ENCODE measurements at places on chromosomes 5 and 9. TPM values are rescaled to one million over a fixed set of nuclear protein-coding genes. Genes with fewer than 3 reads are reported as not detected.

DNA sequence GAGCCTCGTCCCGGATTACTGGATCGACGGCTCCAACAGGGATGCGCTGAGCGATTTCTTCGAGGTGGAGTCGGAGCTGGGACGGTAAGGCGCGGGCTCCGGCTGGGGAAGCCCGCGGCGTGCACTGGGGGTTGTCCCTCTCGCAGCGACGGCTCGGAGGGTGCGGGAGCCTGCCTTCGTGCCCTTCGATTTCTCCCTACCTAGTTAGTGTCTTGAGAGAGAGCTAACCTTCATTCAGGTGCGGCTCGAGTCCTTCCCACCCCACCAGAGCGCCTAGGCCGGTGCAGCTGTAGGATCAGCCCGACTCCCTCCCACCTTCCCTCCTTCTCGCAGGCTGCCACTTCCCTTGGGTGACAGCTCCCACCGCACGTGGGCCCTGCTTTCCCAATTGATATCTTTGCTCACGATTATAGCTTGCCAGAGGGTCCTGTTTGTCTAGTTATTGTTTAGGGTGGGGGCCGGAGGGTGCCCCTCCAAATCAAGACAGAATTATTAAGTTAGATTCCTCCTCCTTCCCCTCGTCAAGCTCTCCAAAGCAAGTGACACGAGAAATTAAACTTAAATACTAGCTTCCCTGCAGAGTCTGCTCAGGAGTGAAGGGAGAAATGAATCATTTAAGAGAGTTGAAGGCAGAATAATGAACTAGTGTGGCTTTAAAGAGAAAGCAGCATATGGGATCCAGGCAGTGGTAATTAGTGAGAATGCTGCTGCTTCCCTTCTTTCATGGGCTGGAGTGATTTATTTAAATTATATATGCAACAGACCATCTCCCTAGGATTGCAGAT is 569 bp downstream of the CAMK4 start:
- H3K27me3 ChIP-seq = no peaks in the 10 kb centered on the region
- peak overlapping the region; percentile 86 for H3K4me3 ChIP-seq
- peak overlapping the region; percentile 9 for H3K27ac ChIP-seq
- no peaks in the 10 kb centered on the region for H3K4me1 ChIP-seq

- no peaks in the 10 kb centered on the region for H3K4me1 ChIP-seq
- no peak for DNase-seq
- H3K27ac ChIP-seq = no peak overlapping the region
- H3K36me3 ChIP-seq = no peaks in the 10 kb centered on the region
Measured at GRCh38 chr5:156914371-156914737, 48.7 kb downstream of the TIMD4 start.

GRCh38 chr9:23824830-23825591 is 1.0 kb downstream of the ELAVL2 start:
- H3K27me3 ChIP-seq = peaks cover 16% of the 10 kb centered on the region
- no peak overlapping the region for H3K4me3 ChIP-seq
- DNase-seq = no peak
- H3K36me3 ChIP-seq = no peaks in the 10 kb centered on the region

- no peaks in the 10 kb centered on the region for H3K27me3 ChIP-seq
- H3K4me1 ChIP-seq = peaks cover 2% of the 10 kb centered on the region
- H3K36me3 ChIP-seq = no peaks in the 10 kb centered on the region
- no peak overlapping the region for H3K27ac ChIP-seq
- DNase-seq = no peak
Measured at GRCh38 chr9:111501648-111502047, 17.5 kb upstream of the ECPAS start.

DNA sequence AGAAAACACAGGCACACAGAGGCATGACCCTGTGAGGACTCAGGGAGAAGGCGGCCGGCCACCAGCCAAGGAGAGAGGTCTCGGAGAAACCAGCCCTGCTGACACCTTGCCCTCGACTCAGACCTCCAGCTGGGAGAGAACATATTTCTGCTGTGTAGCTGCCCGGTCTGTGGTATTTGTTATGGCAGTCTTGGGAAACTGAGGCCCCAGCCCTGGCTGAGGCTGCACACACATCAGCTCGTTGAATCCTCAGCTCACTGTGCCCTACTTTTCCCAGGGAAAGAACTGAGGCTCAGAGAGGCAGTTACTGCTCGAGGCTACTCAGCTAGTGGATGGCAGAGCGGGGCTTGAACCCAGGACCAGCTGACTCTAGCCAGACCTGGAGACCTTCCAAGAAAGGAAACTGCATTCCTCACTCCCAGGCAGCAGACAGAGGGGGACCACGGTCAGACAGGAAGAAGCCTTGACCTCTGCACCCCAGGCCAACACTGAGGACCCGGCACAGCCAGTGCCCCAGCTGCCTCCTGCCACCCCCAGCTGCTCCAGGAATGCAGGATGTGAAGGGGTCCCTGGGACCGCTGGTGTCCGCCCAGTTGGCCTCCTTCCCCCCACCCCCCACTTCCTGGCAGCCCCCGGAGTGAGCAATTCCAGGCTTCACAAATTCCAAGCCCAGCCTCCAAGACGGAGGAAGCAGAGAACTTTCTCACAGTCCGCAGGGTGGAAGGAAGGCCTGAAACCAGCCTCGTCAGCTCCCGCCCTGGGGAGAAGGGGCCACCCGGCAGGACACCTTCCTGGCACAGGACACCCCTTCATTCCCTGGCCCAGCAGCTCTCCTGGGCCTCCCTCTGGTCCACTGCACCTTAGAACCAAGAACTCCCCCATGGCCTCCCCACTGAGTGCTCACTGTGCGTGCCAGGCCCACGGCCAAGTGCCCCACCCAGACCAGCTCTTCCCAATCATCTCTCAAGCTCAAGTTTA is 69.9 kb downstream of the LRSAM1 start:
- peak; percentile 83 for DNase-seq
- no peak overlapping the region for H3K4me3 ChIP-seq
- H3K27me3 ChIP-seq = no peaks in the 10 kb centered on the region
- H3K27ac ChIP-seq = peak overlapping the region; percentile 96
- H3K4me1 ChIP-seq = peaks cover 48% of the 10 kb centered on the region
- H3K36me3 ChIP-seq = peaks cover 74% of the 10 kb centered on the region

GRCh38 chr5:120678279-120678678 is 214.2 kb downstream of the PRR16 start:
- H3K27ac ChIP-seq = no peak overlapping the region
- peaks cover 9% of the 10 kb centered on the region for H3K4me1 ChIP-seq
- no peaks in the 10 kb centered on the region for H3K36me3 ChIP-seq
- DNase-seq = peak; percentile 74

- no peak overlapping the region for H3K4me3 ChIP-seq
- H3K27me3 ChIP-seq = no peaks in the 10 kb centered on the region
- H3K27ac ChIP-seq = no peak overlapping the region
- peaks cover 4% of the 10 kb centered on the region for H3K4me1 ChIP-seq
- DNase-seq = no peak
Measured at GRCh38 chr9:3513265-3513818, 12.5 kb downstream of the RFX3 start.

DNA sequence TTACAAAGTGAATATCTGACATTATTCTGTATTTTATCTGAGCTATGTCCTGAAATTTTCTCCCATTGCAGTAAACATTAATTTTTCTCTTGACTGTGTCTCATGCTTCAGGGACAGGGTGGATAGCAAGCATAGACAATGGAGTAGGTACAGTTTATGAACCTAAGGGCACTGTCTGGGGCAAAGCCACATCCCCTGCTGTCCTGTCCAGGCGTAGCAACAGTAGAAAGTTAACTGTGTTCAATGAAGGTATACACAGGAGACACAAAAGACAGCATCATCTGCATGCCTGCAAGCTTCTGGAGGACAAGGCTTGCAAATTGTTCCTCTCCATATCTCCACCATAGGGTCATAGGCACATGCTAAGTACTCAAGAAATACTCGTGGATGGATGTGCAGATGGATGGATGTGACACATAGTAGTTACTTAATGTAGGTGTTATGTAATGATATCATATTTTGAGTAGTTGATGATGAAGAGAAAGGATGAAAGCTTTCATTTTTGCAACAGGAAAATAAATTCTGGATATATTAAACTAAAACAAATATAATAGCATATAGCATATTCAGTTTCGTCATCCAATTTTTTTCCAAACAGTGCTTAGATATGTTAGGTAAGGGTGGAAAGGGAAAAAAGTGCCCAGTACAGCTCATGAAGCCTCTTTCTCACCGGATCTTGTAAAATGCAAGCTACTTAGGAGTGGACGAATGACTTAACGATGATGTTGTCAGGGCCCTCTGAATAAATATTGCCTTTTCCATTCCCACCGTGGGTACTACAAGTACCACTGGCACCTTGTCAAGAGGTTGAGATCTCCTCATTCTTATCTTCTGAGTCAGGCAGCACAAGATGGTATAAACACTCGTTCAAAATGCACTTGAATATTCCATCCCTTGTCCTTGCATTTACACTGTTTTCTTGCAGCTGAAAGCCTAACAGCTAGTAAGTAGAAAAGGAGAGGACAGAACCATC is 19.9 kb upstream of the ZSWIM6 start:
- H3K27ac ChIP-seq = peak overlapping the region; percentile 70
- H3K4me3 ChIP-seq = no peak overlapping the region
- DNase-seq = peak; percentile 91

- no peaks in the 10 kb centered on the region for H3K27me3 ChIP-seq
- no peak for DNase-seq
- H3K4me1 ChIP-seq = no peaks in the 10 kb centered on the region
- no peak overlapping the region for H3K4me3 ChIP-seq
- no peak overlapping the region for H3K27ac ChIP-seq
- H3K36me3 ChIP-seq = no peaks in the 10 kb centered on the region
Measured at GRCh38 chr9:11874414-11874813, 818.8 kb upstream of the TYRP1 start.

DNA sequence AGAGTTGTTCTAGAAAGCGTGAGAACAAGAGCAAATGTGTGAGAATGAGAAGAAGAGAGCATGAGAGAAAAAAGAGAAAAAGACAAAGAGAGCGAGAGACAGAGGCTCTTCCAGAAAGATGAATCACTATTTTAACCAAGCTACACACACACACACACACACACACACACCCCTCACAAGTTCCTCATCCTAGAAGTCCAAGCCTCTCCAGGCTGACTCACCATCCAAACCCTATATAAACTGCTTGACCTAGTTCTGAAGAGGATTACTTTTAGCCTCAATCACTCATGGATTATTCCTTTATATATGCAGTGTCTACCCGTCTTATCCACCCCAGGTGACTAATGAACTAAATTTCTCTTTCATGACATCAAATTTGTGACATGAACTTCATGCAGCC is 37.6 kb downstream of the C9orf57 start:
- no peak overlapping the region for H3K27ac ChIP-seq
- H3K4me3 ChIP-seq = no peak overlapping the region
- no peaks in the 10 kb centered on the region for H3K27me3 ChIP-seq
- peak; percentile 85 for DNase-seq
- no peaks in the 10 kb centered on the region for H3K36me3 ChIP-seq

DNA sequence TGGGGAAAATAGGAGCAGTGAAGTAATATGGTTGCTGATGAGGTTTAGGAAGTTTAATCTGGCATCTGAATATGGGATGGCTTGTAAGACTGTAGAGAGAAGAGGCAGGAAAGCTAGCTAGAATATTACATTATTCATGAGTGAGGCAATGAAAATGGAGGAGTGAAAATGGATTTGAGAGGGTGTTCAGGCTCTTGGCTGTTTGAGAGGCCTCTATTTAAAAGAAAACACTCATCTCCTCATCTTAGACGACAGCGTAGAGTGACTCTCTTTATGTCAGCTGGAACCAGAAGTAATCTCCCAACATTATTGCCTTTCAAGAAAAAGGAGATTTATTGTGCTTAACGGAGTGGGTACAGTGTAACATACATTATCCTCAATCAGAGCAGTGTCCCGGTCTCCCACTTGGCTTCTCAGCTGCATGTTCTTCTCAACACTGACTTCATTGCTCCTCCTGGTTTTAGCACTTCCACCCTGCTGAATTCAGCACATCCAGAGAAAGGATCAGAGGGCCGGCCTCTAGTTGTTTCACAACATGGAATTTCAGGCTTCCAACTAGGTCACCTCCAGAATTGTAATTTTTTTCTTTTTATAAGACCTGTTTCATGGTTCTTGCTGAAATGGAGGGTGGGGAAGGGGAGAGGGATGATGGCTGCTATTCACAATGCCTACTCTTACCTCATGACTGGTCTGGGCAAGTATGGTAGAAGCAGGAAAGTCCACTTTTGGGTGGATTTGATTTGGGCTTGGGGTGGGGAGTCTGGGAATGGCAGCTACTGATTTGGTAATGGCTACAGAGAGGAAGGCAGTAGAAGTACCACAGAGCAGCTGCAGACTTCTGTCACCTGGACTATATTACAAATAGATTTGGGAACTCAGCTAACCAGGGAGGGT is 52.9 kb upstream of the KIAA1958 start:
- H3K4me1 ChIP-seq = no peaks in the 10 kb centered on the region
- H3K4me3 ChIP-seq = no peak overlapping the region
- H3K36me3 ChIP-seq = peaks cover 10% of the 10 kb centered on the region

DNA sequence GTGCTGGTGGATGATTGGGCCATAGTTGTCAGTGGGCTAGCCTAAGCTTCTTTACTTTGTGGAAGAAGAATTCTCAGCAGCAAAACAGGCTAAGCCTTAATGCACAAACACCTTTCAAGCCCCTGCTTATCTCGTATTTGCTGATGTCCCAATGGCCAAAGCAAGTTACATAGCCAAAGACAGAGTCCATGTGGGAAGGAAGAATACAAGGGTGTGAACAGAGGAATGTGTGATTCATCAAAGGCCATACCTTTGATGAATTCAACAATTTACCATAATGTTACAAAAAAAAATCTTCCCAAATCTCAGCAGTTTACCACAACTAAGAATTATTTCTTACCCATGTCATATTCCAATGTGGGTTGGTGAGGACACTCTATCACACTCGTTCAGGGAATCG is 1.2 kb upstream of the YTHDC2 start:
- no peak overlapping the region for H3K27ac ChIP-seq
- H3K36me3 ChIP-seq = no peaks in the 10 kb centered on the region
- no peaks in the 10 kb centered on the region for H3K27me3 ChIP-seq
- no peak for DNase-seq
- no peak overlapping the region for H3K4me3 ChIP-seq
- H3K4me1 ChIP-seq = no peaks in the 10 kb centered on the region

DNA sequence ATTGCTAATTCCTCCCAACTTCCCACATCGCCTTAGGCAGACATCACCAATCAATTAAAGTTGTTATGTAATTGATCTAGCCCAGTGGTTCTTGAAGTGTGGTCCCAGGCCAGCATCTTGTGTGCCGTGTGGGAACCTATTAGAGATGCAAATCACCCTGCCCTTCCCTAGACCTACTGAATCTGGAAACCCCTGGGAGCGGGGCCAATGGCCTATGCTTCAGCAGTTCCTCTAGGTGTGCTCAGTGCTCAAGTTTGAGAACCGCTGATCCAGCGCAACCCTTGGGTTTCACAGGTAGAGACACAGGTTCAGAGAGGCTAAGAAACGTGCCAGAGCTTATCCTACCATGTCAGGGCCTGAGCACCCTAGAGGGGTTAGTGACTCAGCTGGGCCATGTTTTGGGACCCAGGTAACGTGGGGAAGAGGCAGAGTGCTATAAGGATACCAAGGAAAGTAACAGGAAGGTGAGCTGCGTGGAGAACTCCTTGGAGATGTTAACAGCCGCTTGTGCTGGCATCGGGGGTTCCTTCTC is 4.4 kb downstream of the SLC34A1 start:
- H3K36me3 ChIP-seq = no peaks in the 10 kb centered on the region
- DNase-seq = no peak
- peaks cover 16% of the 10 kb centered on the region for H3K4me1 ChIP-seq
- no peak overlapping the region for H3K4me3 ChIP-seq
- peaks cover 27% of the 10 kb centered on the region for H3K27me3 ChIP-seq

SOWAHA gene
- not detected for total RNA-seq

DOCK8 gene
- not detected for total RNA-seq

MTX3 gene
- total RNA-seq = 13.6 TPM

TNFSF8 gene
- total RNA-seq = not detected

ST8SIA4 gene
- total RNA-seq = 0.18 TPM

GAS1 gene
- 3.1 TPM for total RNA-seq

OCLN gene
- 0.83 TPM for total RNA-seq

Data from IMR-90 (cell line).